NCI-H187 treated with DMSO at 0.1 percent for 48 hours (cell line): ENCODE measurements at places on chromosomes 1 and 21.

DNA sequence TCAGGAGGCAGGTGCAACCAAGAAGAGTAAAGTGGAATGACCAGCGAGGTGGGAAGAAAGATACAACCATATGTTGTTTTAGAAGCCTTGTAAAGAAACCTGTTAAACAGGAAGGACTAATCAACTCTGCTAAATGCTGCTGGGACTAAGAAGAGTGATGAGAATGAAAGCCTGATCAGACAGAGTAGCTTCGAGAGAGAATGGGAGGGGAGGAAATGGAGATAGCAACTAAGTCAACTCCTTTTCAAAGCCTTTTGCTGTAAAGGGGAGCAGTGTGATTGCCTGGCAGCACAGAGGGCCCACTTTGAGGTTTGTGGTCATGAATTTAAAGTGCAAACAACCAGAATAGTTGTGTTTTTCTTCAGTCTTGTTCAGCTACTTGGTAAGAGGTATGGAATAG lies 31.4 kb downstream of the SLC30A7 start:
- no peak for DNase-seq

GRCh38 chr1:167815650-167816049 lies 93.9 kb downstream of the MPZL1 start:
- DNase-seq, result no peak

- no peak for DNase-seq
Observed at GRCh38 chr1:14499312-14500040, 99.0 kb upstream of the KAZN start.

DNA sequence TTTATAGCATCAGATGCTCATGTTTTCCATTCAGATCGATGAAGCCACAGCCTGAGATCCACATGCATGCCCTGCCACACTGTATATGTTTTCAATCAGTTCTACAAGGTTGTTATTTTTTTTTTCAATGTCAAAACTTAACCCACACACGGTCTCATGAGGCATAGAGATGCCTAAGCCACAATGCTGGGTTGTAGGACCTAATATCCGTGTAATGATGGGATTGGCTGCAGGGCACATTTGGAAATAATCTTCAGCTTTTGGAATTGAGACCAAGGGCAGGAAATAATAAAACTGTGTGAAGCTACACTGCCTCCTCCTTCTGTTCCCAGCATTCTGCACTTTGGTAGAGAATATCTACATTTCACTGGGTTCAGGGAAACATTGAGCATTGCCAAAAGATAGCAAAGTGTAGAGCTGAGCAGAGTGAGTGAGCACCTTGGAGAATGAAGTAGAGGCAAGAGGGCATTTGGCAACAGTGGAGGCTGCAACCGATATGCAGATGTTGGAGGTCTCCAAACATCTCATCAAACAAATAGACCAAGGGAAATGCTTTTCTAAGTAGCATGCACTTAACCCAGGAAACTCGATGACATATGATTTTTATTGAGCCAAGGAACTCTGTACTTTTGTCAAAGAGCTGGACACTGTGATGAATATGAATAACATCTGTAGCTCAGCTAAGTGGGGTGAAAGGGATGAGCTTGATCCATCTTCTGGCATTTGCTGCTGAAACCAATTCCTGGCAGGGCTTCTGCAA lies 176.7 kb downstream of the LYPLAL1 start:
- DNase-seq, result no peak

DNA sequence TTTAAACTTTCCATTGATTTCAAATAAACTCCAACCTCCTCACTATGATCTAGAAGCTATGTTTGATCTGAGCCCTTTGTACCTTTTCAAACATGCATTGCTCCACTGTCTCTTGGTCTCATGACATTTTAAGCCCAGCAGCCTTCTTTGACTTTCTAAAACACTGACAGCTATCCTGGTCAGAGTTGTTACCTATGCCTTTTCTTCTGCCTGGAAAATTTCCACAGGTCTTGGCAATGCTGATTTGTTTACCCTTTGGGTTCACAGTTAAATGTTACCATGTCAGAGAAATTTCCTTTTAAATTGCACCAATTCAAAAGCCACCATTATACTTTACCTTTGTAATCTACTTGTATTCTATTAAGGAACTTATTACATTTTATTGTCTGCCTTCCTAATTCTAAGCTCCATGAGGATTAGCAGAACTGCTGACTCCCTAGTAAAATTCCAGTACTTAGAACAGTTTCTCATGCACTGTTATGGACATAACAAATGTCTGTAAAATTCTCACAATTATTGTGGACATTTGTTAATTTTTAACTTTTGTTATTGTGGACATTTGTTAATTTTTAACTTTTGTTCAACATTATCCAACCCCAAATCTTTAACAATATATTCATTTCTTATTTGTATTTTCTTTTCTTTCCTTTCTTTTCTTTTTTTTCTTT lies 1064.4 kb downstream of the NCAM2 start:
- no peak for DNase-seq

GRCh38 chr1:237145379-237146135 lies 103.6 kb downstream of the RYR2 start:
- no peak for DNase-seq
